ENCODE measurements at places on chromosomes 11 and 22. TPM values are rescaled to one million over a fixed set of nuclear protein-coding genes. Genes with fewer than 3 reads are reported as not detected.

MFRP gene
- not detected for total RNA-seq

OR2AG2 gene
- not detected for total RNA-seq

- no peak for DNase-seq
These were observed 101.8 kb upstream of the ASPHD2 start for GRCh38 chr22:26327306-26327705.

DNA sequence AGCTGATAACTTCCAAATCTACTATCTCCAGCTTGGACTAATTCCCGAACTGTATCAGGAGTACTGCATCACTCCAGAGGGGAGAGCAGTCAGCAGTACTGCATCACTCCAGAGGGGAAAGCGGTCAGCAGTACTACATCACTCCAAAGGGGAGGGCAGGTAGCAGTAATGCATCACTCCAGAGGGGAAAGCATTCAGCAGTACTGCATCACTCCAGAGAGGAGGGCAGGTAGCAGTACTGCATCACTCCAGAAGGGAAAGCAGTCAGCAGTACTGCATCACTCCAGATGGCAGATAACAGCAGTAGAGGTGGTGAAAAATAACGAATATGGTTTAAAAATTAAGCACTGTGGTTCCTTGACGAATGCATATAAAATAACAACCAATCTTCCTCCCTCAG, 8.4 kb downstream of the CWC15 start:
- no peak for DNase-seq

GRCh38 chr11:47361419-47361818, 8.9 kb upstream of the MYBPC3 start:
- no peak for DNase-seq

DNA sequence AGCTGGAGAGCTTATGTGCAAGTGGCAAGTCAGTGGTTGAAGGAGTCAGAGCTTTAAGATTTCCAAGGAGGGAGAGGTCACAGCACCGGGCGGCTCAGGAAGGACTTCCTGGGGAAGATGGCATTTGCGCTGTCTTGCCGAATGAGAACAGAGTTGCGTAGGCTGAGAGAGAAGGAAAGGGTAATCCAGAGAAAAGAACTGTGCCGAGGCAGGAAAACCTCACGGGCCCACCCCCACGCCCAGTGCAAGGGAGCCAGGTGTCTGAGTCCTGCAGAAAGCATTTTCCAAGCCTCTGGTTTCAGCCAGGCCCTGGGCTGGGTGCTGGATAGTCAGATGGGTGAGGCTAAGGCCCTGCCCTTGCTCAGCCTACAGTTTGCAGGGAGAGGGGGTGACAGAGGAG, 3.2 kb upstream of the AP1B1 start:
- DNase-seq: no peak

- DNase-seq: no peak
These were observed 44.9 kb downstream of the PLEKHA7 start for GRCh38 chr11:16969010-16969999.

DNA sequence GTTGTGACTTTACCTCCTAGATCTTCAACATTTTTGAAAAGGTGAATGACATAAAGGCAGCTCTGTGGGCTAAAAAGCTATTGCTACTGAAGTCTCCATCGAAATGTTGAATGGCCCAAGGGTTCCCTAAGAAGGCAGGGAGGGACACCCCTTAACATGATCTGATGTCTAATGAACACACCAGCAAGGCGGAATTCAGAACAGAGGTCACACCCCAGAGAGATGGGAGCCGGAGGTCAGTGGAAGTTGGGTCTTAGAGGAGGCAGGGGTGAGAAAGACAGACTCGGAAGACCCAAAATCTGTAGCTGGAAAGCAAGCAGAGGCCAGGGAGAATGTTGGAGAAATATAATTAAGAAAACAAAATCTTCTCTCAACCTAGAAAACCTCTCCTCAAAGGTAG, 79.0 kb downstream of the TRIM29 start:
- no peak for DNase-seq

DNA sequence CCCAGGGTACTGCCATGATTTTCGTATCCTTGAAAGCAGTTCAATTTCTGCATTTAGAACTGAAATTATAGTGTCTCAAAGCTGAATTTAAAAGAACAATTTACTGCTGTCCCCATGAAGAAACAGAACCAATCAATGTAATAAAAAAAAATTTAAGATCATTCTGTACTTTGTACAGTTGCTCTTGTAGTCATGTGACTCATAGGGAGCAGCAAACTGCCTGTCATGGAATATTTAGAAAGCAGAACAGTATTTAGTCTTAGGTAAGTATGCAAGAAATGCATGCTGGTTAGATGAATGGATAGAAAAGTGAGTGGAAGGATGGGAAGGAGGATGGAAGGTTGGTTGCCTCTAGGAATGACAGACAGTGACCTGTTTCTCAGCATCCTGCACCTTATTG, 450.9 kb downstream of the RAB38 start:
- DNase-seq: no peak

DNA sequence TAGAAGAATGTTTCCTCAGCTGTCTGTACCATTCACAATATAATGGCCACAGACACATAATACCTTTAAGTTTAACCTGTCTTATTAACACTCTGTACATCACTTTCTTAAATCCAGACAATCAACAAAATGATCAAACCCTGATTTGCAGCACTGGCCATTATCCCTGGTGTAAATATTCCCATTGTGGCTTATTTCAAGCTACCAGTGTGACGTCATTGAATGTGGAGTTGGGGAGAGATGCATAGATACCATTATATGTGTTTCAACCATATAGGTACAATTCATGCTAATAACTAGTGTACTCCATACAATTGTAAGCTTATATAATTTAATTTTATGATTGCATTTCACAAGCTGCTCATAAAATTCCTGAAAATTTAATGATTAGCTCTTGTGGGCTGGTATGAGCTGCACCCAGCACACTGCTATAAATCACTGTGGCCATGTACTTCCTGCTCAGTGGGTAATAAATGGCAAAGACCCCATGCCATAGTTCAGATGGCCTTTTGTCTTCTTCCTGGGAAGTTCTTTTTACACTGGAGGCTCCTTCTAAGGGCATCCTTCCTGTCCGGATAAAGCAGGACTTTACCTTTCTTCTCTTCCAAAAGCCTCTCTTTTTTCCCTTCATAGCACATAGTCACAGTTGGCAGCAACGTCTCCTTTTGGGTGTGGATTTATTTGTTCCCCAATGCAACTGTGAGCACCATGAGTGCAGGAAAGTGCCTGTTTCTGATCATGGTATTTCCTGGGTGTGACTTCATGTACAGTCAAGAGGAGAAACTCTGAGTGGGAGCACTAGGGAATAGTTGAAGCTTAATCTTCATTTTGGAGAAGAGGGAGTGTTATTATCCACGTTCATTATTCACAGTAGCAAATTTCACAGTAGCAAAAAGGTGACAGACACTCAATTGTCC, 87.8 kb downstream of the MIAT start:
- no peak for DNase-seq

GRCh38 chr22:22955866-22956535, 68.4 kb downstream of the IGLL5 start:
- DNase-seq: peak; percentile 22

Measured in A172 (cell line).